H4 (cell line): ENCODE measurements at places on chromosomes 7 and 10. TPM values are rescaled to one million over a fixed set of nuclear protein-coding genes. Genes with fewer than 3 reads are reported as not detected.

The NEUROD6 gene
- total RNA-seq, result not detected in 2 replicates

The LRRC61 gene
- total RNA-seq, result not detected in 2 replicates

DNA sequence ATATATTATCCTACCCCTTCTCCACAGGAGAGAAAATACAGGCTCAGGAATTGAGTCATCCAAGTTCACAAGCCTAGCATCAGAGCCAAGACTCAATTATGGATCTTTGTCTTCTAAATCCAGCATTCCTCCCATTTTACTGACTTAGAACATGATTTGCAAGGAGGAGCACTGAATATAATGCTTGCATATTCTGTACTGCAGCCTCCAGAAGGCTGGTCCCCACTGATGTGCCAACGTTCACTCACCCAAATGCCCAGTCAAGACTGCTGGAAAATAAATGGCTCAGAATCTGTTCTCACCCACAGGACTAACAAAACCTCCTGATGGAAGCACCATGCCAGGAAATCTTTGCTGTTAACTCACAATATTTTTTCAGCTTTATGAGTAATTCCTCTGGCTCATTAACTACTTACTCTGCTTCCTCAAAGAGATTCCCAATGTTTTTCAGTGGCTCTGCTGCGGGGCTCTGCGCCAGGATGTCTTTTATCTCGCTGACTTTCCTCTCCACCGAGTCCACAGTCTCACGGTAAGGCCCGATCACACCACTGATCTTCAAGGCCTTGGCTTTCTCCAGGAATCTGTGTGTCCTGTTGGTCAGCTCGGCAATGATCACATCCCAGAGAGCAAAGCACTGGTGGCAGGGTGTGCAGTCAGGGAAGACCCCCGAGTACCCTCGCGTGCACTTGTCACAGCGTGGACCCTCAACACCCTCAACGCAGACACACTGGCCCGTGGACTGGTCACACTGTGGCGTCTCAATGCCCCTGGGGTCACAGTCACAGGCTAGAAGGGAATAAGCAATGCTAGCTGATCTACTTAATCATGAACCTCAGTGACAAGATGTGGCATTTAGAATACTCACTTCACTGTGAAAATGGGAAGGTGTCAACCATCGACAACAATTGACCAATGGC lies 48.8 kb downstream of the DLD start:
- DNase-seq, result no peak

The HOGA1 gene
- 0.97 and 1.3 TPM in 2 replicates for total RNA-seq

DNA sequence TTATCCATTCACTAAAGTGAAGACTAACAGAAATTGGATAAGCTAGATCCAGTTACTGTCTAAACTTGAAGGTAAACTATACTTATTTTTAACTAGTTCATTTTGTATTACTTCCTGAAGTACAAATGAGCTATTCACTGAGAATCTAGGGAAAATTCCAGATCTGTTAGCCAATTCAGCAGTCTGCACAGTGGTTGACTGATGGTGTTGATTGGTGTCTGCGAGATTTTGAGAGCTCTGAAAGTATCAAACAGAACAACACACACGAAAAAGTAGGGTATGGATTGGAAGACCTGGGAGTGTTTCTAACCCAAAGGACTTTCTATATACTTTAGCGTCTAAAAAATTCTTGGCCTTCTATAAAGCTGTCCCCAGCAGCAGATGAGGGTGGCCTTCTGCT lies 33.6 kb upstream of the AGR2 start:
- DNase-seq, result no peak

DNA sequence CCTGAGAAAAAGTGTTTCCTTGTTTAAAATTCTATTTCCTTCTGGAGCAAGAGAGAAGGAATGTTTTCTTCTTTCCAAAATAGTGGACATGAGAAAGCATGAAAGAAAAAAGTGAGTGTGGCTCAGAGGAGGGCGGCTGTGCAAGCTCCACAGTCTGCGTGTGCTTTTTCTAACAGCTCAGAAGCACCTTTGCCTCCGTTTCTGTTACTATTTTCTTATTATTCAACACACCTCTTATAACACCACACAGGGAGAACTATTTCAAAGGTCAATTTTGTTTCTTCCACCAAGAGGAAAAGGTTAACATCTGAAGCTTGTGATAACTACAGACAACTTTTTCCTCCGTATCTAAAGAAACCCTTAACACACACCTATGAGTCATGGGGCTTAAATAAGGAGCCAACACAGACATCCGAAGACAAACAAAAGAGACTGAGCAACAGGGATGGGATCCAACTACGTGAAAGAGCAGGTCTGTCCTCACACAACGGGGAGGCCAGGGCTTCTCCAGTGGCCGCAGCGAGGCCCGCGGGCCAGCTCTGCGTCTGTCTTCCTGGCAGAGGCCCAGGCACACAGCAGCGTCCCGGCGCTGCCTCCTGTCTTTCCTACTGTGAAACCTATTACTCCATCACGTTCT lies 36.2 kb upstream of the NCAPG2 start:
- peak; percentile 82 for DNase-seq

GRCh38 chr7:69465262-69465661 lies 133.0 kb upstream of the AUTS2 start:
- no peak for DNase-seq
